Vagina (tissue), 2 donors: ENCODE measurements at places on chromosomes 12 and 14. TPM values are rescaled to one million over a fixed set of nuclear protein-coding genes. Genes with fewer than 3 reads are reported as not detected.

The STXBP6 gene
- 4.4 TPM for total RNA-seq

DNA sequence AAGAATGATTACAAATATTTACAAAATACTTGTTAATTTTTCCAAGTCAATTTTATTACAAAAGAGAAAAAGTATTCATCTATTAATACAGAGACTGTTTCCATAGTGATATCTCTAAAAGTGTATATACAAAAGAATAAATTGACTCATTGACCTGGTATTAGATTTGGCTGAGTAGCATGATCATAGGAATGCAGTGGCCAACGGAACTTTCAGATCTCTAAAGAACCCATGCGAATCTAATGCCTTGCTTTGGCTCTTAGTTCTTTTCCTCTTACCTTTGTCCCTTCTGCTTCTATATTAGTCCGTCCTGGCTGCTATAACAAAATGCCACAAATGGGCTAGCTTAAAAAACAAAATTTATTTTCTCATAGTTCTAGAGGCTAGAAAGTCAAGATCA lies 717.8 kb downstream of the TMTC2 start:
- DNase-seq, result no peak

DNA sequence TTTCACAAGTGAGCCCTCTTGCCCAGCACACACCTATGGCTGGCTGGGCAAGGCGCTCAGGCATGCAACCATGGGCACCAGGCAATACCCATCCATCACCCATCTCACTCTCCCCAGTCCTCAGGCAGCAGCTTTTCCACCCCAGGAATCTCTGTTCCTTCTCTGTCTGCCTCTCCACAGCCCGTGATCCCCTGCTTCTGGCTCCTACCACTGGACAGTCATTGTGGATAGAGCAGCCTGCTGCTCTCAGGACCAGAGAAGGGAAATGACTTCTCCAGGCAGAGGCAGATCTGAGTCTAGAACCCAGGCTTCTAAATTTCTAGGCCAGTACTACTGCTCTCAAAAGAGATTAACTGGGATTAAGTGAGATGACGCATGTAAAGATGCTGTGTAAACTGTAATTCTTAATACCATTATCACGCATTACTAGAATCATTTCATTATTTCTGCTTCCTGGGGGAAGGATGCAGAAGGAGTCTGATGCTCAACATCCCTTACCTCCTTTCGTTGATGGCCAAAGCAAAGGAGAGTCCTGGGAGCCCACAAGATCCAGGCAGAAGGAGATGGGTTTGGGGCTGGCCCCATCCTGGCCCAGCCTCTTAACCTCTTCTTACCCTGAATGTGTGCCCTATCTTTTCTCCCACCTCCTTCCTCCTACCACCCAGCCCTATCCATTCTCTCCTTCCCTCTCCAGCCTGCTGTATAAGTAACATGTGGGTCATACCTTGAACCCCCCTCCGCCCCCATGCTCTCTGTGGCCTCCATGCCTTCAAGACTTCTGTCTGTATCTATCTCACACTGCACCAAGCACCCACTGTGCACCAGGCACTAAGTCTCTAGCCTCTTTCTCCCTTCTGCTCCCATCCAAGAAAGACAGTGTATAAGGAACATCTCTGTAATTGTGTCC lies 4.8 kb upstream of the AQP5 start:
- DNase-seq, result no peak

The SYT10 gene
- 2.2 TPM for total RNA-seq

DNA sequence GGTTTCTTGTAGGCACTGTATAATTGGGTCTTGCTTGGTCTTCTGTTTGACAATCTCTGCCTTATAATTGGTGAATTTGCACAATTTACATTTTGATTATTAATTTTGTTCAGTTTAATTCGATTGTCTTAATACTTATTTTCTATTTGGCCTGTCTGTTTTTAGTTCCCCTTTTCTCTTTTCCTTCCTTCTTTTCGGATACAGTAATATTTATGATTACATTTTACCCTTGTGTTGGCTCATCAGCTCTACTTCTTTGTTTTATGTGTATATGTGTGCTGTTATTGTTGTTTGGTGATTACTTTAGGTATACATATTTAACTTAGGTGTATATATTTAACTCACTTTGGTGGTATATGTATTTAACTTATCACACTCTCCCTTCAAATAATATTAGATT lies 12.8 kb upstream of the BEGAIN start:
- DNase-seq, result no peak

DNA sequence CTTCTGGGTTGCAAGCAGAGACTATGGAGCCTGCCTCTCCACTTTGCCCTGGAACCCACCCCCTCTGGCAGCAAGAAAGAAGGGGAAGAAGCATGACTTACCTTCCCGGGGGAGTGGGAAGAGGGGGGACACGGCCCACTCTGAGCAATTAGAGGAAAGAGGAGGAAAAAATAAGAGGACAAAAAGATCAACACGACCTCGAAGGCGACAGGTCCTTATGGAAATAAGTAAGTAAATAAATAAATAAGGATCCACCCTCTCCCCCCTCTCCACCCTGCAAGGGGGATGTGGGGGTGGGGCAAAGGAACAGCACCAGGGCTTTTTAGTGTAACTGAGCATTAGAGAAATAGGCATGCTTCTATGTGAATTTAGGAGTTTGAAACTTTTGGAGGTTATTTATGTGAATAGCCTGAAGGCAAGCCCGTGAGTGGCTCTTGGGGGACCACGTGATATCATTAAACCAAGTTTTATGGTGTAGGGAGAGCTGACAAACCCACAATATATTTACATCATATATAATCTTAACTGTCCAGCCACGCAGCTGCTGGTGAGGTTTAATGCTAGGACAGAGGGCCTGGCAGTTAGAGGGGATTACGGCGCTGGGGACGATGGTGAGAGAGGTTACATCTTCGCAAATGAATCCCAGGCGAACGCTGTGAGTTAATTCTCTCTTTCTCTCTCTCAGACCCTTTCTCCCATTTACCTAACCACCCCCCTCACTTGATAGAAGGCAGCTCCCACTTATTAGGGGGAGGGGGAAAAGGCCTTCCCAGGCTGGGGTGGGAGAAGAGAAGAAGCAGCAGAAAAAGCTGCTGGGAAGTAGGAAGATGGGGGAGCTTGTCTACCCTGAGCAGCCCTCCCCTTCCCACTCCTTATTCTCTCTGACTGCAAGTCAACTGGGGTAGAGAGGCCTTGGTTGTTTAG lies 4.8 kb downstream of the HOXC5 start:
- no peak for DNase-seq

- DNase-seq, result no peak
These were observed 674.7 kb upstream of the TMEM132C start for GRCh38 chr12:127592245-127592644.

DNA sequence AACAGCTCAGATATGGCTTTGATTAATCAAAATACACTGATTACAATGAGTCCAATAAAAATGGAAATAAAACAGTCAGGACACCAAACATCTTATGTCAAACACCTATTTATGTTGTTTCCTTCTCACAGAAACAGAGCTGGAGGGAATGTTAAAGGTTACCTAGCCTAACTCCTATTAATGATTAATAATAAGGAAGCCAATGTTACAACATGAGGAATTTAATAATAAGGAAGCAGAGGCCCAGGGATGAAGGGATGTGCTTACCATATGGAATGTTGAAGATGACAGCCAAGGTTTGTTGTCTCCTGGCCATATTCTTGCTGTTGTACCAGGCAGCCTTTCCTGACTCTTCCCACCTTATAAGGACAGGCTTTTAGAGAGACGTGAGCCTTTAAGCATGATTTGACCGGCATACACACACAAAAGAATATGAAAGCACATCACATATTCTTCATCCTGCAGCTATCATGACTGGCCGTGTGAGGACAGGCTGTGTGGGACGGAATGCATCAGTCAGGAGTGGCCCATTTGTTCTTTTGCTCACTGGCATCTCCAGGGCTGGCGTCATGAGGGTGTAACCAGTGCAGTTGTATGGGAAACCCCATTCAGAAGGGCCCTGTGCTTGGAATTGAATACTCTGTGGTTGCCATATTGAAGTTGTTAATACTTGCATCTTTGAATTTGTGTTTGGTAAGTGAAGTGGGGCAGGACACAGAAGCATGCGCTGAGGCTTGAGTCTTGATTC lies 3.1 kb upstream of the GPRC5D start:
- peak; percentile 54 for DNase-seq

GRCh38 chr12:57012600-57013465 lies 3.5 kb downstream of the TAC3 start:
- DNase-seq, result no peak

GRCh38 chr14:65827520-65827919 lies 415.0 kb downstream of the FUT8 start:
- DNase-seq, result no peak

GRCh38 chr12:90455756-90456155 lies 499.2 kb downstream of the CCER1 start:
- no peak for DNase-seq

The HELB gene
- total RNA-seq, result 5.2 TPM

DNA sequence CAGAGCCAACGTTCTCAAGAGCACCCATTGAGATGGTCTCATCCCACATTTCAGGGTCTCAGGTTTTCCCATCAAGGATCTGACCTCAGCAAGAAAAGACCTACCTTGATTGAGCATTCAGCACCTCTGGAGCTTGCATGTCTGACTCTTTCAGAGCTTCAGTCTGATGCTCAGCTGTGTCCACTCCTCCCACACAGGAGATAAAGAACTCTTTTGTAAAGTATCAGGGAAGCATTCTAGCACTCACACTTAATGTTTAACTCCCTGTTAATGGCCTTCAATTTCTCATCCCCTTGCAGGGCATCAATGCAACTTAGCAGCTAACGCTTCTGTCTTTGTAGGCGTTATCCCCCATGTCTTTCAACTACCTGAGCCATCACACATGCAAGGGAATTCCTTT lies 124.1 kb downstream of the GALC start:
- no peak for DNase-seq

DNA sequence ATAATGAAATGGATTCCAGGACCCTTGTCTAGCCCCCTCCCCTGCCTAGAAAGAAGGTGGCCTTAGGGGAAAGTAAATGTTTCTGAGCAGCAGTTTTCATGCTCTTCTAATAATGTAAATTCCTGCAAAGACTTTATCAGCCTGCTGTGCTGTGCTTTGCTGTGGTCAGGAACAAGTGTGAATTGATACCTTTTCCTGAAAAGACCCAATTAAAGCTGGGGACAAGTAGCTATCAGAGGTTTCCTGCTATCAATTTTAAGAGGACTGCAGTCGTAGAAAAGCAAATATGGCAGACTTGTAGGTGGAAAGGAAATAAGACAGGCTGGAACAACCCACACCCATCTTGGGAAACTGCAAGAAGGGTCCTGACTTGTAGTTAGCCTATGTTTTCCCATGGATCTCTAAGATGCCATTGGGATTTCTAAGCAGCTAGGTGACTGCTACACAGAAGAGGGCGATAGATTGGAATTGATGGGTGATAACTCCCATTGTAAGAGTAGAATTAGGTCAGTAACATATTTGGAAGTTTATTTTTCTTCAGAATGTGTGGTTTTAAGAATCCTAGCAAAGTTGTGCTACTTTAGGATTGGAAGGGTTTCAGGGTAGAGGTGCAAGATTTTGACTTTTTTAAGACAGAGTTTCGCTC lies 3.1 kb downstream of the DYNLL1 start:
- no peak for DNase-seq
